ENCODE measurements at places on chromosomes 5 and 9.

GRCh38 chr5:50501491-50502228 is 60.6 kb upstream of the EMB start:
- DNase-seq, result no peak

GRCh38 chr9:105621001-105621400 is 41.3 kb upstream of the TAL2 start:
- no peak for DNase-seq

DNA sequence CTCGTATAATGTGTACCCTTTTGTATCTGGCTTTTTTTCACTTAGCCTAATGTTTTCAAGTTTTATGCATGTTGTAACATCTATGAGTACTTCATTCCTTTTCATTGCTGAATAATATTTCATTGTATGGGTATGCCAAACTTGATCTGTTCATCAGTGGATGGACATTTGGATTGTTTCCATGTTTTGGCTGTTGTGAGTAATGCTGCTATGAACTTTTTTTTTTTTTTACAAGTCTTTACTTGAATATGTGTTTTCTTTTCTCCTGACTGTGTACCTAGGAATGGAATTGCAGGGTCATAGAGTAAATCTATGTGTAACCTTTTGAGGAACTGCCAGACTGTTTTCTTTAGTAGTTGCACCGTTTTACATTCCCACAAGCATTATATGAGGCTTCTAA is 52.4 kb downstream of the MTREX start:
- DNase-seq, result peak; percentile 36

- DNase-seq, result peak; percentile 18
These were observed 32.7 kb downstream of the UBE2D2 start for GRCh38 chr5:139593716-139594319.

DNA sequence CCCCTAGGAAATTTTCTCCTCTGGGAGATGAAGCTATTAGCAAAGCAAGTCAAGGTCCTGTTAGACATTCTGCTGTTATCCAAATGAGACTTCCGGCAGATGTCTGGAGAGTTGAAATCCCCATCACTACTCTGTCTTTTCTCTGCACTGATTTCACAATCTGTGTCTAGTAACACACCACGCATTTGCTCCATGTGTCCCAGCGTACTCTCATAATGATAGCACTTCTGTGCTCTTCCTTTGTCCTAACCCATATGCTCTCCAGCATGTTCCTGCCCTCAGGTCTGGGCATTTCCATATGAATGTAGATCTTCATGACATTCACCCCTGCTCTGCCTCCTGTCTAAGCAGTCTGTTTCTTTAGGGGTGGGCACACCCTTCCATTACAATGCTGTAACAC is 1949.0 kb upstream of the WWC1 start:
- DNase-seq, result no peak

DNA sequence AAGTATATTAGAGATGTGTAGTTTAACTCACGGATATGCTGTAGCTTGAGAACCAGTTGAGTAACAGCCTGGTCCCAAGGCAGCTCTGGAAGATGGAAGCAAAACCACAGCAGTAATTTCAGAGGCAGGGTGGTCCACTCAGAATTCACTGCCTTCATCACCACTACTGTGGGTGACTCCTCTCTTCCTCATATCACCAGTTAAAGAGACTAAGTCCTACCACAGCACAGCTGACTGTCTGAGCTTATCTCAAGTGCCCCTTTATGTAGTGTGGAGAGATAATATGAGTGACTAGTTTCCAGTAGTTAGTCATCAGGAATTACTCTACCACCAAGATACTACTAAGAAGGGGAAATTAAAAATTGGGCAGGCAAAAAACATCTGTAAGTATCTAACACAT is 1571.2 kb upstream of the C9orf72 start:
- no peak for DNase-seq

DNA sequence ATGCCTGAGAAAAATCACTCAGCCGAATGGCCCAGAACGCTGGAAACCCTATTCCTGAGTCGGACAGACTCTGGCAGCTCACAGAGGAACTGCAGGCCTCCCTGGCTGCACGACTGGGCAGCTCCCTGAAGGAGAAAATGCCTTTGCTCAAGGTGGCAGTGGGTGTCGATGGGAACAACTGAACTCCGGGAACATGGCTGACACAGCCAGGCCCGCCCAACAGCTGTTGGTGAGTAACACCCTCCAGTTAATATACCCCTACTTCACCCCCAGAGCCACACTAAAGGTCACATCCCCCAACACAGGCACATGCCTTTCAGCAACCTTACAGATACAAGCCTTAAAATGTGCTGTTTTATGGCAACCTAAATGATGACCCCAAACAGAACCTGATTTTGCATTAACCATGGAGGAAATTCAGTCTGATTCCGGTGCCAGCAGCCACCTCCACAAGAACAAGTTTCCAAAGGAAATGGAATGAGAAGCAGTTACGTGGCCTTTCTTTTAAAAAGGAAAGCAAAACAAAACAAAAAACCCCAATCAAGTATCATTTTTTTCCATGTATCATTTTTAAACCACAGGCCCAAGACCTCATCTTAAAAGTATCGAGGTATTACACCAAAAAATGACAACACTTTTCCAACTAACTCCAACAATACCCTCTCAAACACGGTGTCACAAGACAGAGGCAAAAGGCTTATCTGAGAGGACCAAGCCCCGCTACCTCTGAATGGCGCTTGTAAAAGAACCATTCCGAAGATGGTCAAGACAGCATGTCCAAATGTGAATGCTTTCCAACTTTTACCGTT is 3.1 kb downstream of the KLF9 start:
- peak; percentile 25 for DNase-seq

- no peak for DNase-seq
These were observed 106.2 kb downstream of the CEMIP2 start for GRCh38 chr9:71662082-71662481.

GRCh38 chr5:136674178-136674577 is 308.8 kb upstream of the TRPC7 start:
- DNase-seq, result no peak

DNA sequence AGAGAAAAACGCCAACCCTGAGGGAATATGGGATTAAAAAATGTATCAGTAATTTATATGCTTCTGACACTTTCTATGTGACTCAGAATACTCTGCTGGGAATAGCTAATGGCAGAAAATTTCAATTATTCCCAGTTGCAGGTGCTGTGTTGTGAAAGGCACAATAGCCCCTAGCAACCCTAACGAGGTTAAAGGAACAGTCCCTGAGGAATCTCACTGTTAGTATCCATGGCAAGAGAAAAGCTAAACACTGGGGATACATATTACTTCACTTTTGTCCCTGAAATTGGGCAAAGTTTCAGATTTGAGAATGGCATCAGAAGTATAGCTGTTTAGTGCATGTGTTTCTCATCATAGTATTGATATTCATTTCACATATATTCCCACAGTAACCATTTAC is 555.0 kb downstream of the RAB3C start:
- DNase-seq, result no peak

DNA sequence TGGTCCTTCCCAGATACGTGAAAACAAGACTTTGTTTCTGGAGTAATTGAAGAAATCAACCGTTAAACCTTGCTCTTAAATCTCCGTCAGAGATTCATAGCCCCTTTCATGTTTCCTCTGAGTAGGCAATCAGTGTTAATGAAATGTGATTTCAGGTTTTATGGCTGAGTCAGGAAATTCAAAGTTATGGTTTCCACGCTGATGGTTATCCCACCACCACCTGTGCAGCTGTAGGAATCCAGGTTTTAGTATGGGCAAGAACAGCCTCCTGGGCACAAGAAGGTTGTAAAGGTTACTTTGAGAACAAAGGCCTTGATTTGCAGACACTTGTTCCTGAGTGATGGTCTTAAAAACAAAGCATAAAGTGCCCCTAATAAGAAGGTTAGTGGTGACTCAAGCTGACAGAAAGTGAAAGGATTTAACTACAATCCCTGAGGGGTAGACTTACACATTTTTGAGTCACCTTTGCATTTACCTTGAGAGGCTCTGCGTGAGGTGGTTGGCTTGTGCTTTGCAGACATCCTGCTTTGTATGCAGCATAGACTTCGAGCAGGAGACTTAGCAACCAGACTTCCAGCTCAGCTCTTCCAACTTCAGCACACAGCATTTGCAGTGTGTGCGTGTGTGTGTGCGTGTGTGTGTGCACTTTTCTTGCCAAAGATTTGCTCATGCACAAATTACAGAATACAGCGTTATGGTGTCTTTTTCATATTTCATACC is 159.6 kb downstream of the TLE4 start:
- no peak for DNase-seq

GRCh38 chr9:100597236-100597635 is 19.4 kb downstream of the CAVIN4 start:
- no peak for DNase-seq

DNA sequence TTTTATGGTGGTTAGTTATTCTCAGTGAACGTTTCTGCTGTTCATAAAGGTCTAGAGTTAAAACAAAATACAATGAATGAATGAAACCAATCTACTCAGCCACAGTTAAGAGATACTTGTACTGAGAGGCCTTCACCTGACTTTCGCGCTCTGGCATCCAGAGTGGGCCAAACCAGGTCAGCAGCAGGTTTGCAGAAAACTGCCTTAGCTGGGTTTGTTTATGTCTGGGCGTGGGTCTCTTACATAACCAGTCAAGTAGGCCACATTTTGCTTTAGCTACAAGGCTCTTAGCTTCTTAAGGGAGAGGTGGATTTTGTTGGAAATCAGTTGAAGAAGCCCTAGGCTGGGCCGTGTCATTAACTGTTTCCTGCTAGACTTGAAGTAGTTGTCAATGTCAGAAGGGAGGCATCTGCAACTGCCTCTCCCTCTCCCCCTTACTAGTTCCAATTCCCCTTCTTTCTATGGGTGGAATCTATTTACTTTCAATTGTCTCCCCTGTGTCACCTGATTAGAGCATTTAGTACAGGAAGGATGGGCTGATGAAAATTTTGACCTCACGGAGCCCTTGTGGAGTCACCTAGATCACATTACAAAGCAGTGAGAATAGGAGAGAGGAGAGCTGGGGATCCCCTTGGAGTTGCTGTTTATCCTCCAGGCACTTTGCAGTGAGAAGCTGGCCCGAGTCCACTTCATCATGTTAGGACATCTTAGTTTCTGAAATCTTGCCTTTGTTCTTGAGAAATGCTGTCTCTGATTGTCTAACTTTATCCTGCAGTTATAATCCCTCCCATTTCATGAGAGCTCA is 200.5 kb downstream of the ARHGEF28 start:
- DNase-seq, result peak; percentile 73

- no peak for DNase-seq
These were observed 182.7 kb downstream of the NR3C1 start for GRCh38 chr5:143220748-143221251.

GRCh38 chr5:43592363-43592762 is 10.6 kb upstream of the NNT start:
- no peak for DNase-seq

GRCh38 chr5:135830384-135830700 is 4.1 kb upstream of the SLC25A48 start:
- DNase-seq, result no peak

DNA sequence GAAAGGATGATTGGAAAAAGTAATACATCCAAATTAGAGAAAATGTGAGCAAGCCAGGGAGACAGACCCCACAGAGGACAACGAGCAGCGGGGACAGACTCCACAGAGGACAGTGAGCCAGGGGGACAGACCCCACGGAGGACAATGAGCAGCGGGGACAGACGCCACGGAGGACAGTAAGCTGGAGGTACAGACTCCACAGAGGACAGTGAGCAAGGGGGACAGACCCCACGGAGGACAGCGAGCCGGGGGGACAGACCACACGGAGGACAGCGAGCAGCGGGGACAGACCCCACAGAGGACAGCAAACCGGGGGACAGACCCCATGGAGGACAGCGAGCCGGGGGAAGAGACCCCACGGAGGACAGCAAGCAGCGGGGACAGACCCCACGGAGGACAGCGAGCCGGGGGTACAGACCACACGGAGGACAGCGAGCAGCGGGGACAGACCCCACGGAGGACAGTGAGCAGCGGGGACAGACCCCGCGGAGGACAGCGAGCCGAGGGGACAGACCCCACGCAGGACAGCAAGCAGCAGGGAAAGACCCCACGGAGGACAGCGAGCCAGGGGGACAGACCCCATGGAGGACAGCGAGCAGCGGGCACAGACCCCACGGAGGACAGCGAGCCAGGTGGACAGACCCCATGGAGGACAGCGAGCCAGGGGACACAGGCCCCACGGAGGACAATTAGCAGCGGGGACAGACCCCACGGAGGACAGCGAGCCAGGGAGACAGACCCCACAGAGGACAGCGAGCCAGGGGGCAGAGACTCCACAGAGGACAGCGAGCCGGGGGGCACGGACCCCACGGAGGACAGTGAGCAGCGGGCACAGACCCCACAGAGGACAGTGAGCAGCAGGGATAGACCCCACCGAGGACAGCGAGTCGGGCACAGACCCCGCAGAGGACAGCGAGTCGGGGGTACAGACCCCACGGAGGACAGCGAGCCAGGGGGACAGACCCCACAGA is 1.9 kb upstream of the ZDHHC11 start:
- no peak for DNase-seq

GRCh38 chr5:158414333-158414762 is 555.4 kb upstream of the CLINT1 start:
- DNase-seq, result no peak

GRCh38 chr9:128921881-128922763 is 1.3 kb downstream of the PHYHD1 start:
- DNase-seq, result peak; percentile 25

DNA sequence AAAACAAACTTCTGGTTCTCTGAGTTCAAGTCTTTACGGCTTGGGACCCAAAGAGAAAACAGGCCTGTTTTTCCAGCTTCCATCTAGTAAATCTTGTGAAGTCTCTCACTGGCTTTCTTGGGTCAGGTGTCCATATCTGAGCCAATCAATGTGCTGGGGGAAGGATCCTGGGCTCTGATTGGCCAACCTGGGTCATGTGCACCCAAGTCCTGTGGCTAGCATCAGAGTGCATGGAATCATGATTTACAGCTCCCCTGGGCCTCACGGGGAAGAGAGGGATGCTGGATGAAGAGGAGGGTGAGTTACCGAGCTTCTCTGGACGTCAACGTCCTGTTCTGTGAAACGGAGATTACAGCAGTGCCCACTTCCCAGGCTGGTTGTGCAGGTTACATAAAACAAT is 19.4 kb downstream of the CXCL14 start:
- DNase-seq, result no peak

DNA sequence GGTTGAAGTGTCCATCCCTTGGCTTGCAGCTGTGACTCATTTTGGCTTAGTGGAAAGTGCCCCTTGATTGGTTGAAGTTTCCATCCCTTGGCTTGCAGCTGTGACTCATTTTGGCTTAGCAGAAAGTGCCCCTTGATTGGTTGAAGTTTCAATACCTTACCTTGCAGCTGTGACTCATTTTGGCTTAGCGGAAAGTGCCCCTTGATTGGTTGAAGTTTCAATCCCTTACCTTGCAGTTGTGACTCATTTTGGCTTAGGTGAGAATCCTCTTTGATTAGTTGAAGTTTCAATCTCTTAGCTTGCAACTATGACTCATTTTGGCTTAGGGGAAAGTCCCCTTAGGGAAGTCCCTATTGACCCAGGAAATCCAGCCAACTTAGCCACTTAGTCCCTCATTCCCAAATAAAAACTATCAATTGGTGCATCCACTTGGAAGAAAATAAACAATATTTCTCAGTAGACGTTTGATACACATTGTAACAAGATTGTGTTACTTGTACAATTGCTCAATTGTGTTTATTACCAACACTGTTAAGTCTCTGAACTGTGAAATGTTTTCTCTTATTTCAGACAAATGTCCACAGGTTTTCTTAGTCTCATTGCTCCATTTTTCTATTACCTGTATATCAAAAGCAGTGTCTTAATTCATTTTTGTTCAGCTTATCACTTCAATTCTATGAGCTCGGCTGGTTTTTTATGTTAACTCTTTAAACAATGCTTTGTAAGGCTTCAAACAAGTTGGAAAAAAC is 2308.8 kb upstream of the ACO1 start:
- no peak for DNase-seq

GRCh38 chr9:132773093-132773492 is 102.8 kb downstream of the GTF3C4 start:
- DNase-seq, result no peak
